T-helper 9 cell (primary cell): ENCODE measurements at places on chromosomes 3 and 15.
A peak's percentile ranks its signal among the peaks of the same experiment; 100 is the strongest.

DNA sequence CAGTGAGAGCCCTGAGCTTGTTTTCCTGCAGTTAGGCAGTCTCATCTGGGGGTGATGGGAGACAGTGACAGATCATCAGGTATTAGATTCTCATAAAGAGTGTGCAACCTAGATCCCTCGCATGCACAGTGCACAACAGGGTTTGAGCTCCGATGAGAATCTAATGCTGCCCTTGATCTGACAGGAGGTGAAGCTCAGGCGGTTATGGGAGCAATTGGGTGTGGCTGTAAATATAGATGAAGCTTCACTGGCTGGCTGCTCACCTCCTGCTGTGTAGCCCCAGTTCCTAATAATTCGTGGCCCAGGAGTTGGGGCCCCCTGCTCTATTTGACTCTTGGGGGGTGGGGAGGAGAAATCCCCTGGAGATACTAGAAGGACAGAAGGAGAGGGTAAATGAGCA lies 309.4 kb upstream of the STT3B start:
- DNase-seq: no peak

GRCh38 chr3:45724911-45725310 lies 35.7 kb downstream of the SACM1L start:
- no peak for DNase-seq

- DNase-seq: no peak
Observed at GRCh38 chr3:65950340-65951326, 88.1 kb downstream of the MAGI1 start.

- DNase-seq: no peak
Observed at GRCh38 chr15:40064231-40064894, 25.4 kb upstream of the SRP14 start.

- DNase-seq: peak; percentile 8
Observed at GRCh38 chr3:56754741-56755417, 46.9 kb downstream of the ARHGEF3 start.

DNA sequence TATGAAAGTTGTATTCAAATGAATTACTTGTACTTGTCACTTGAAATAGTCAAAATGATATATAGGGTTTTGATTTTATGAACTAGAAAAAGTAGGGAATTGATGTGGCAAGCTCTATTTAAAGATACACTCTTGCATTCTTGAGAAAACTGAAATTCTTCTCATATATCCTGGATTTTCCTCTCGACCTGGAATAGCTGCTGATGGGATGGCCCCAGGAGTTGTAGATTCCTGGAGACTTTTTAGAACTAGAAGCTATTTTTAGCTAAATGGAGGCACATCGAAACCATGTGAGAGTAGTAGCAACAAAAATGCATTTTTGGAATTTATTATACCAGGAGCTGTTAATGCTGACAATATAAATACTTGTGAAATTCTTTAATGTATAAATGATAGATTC lies 125.9 kb downstream of the LEKR1 start:
- DNase-seq: no peak

- no peak for DNase-seq
Observed at GRCh38 chr3:183907911-183908331, 23.2 kb upstream of the PARL start.
